ENCODE measurements at places on chromosomes 3 and 15.
A peak's percentile ranks its signal among the peaks of the same experiment; 100 is the strongest.

GRCh38 chr3:86968244-86968932 lies 22.6 kb downstream of the VGLL3 start:
- DNase-seq: no peak

GRCh38 chr3:182668974-182669373 lies 124.3 kb upstream of the ATP11B start:
- no peak for DNase-seq

GRCh38 chr3:182879031-182879611 lies 85.8 kb downstream of the ATP11B start:
- DNase-seq: no peak

GRCh38 chr3:149547413-149547812 lies 72.9 kb downstream of the TM4SF4 start:
- DNase-seq: no peak

- no peak for DNase-seq
Observed at GRCh38 chr3:100614941-100615340, 5.5 kb downstream of the ADGRG7 start.

GRCh38 chr3:58528629-58529028 lies 8.4 kb downstream of the ACOX2 start:
- no peak for DNase-seq

- DNase-seq: no peak
Observed at GRCh38 chr15:77239882-77240608, 169.1 kb upstream of the TSPAN3 start.

GRCh38 chr15:69643476-69643875 lies 190.9 kb downstream of the RPLP1 start:
- DNase-seq: no peak

GRCh38 chr15:95868450-95868849 lies 462.1 kb upstream of the NR2F2 start:
- no peak for DNase-seq

- no peak for DNase-seq
Observed at GRCh38 chr15:34642247-34642646, 58.8 kb upstream of the GOLGA8B start.

- peak; percentile 86 for DNase-seq
Observed at GRCh38 chr3:61560517-61561373, 626 bp upstream of the PTPRG start.

- no peak for DNase-seq
Observed at GRCh38 chr15:66854012-66854965, 152.3 kb downstream of the SMAD6 start.

DNA sequence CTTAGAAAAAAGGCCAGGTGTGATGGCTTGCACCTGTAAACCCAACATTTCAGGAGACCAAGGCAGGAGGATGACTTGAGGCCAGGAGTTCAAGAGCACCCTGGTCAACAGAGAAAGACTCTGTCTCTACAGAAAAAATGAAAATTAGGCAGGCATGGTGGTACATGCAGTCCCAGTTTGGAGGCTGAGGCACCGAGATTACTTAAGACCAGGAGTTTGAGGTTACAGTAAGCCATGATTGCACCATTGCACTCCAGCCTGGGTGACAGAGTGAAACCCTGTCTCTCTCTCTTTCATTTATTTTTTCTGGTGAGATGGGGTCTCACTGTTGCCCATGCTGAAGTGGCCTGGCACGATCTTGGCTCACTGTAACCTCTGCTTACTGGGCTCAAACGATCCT lies 24.7 kb downstream of the IP6K1 start:
- DNase-seq: no peak

GRCh38 chr3:128753715-128754114 lies 27.7 kb downstream of the RAB7A start:
- no peak for DNase-seq

DNA sequence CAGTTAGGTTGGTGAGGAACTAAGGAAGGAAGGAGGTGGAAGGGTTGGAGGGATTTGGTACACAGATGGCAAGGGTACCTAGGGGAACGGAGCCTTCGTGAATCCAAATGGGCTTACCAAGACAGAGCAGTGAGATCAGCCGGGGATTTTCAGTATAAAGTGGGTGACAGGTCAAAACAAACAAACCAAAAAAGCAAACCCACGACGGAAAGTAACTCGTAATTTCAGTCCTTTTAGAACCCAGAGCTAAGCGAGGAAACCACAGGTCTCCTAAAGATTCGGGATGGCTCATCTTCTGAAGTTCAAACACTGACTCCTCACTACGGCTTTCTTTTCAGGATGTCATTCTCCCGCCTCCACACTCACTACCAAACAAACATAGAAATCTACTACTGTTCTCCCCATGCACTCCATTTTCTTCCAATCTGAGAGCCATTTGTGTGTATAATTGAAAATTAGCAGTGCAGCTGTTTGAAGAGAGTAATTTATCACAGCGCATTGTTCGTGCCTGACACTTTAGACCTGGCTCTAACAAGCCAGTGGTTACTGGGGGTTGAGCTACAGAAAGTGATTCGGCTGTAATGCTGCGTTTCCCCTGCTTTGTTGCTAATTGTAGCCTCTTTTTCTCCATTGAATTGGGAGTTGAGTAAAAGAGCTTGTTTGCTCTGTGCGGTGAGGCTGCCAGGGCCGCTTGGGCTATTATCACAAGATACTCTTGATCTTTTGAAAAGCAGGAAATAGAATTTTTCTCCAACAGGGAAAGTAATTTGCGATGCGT lies 64.7 kb upstream of the CCDC39 start:
- no peak for DNase-seq

GRCh38 chr3:60266444-60266843 lies 984.8 kb downstream of the FHIT start:
- DNase-seq: no peak

DNA sequence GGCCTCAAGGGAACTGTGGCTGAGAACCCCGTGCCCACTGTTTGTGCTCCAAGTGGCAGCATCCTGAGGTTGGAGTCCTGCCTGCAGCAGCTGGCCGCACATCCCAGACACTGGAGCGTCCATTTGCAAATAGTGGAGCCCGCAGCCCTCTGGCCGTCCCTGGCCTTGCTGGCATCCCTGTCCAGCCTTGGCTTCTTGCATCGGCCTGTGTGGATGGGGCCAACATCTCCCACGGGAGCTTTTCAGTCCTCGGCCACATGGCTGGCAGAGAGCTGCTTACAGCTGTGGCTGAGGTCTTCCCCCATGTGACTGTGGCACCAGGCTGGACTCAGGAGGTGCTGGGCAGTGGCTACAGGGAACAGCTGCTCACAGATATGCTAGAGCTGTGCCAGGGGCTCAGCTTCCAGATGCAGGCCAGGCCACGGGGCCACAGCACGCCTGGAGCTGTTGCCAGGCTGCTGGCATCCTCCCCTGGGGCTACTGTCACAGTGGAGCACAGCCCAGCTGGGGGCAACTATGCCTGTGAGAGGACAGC lies 71.2 kb downstream of the FAM43A start:
- DNase-seq: no peak

DNA sequence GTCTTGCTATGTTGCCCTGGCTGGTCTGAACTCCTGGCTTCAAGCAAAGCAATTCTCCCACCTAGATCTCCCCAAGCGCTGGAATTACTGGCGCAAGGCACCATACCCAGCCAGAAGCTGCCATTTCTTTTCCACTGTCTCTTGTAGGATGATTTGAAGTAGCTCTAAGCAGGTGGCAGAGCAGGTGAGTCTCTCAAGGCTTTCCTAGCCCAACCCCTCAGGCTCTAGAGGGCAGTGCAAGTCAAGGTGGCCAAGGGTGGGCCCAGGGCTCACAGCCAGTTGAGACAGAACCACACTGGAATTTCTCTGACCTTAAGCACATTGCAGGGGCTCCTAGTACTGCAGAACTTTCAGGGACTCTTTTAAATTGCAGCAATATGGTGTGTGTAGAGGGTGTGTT lies 15.6 kb upstream of the DAG1 start:
- no peak for DNase-seq

- no peak for DNase-seq
Observed at GRCh38 chr15:35486296-35486695, 59.7 kb downstream of the DPH6 start.

DNA sequence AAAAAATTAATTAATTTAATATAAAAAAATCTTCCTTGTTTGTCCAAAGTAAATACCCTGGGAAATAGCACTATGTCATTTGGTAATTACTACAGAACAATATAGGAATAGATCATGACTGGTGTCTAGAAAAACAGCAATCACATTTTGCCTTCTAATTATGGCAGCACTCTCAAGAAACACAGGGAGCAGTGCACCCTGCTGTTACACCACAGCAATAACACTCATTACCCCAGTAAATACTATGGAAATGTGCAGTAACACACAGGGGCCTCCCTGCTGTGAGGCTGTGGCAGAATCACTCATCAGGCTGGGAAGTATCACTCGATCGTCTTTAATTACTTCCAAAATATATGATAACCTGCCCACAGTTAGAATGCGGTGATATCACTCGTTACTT lies 646.0 kb downstream of the TUSC7 start:
- no peak for DNase-seq

- peak; percentile 42 for DNase-seq
Observed at GRCh38 chr3:177141899-177142646, 55.2 kb downstream of the TBL1XR1 start.

- no peak for DNase-seq
Observed at GRCh38 chr3:52827441-52827840, 3.0 kb downstream of the ITIH4 start.

DNA sequence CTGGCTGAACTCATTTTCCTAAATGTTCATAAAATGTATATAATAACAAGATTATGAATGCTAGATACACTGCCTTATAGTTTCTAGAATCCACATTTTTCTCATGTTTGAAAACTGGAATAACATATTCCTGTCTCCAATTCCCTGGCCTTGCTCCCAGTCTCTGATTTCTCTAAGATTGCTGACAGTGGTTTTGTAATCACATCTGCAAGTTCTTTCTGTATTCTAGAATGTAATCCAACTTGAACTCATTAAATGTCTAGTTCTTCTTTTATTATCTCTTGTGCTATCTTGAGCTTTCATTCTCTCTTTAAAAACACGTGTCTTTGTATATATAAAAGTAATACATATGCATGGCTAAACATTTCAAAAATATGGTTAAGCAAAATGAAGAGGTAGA lies 215.2 kb upstream of the ADAMTS9 start:
- no peak for DNase-seq

DNA sequence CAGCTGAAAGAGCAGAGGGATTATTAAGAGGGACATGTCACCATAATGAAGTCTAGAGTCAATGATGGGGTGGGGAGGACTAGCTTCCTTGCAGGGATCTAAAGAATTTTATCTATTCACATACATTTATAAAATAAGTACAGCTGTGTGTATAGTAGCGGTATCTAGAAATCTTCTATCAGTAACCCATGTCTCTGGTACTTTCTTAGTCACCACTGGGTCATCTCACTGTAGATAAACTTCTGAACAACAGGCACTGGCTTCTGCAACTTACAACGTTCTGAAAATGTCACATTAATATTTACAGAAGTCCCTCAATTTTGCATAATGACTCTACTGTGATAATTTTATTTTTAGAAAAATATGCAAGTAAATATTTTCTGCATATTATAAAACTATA lies 401.7 kb downstream of the TBC1D5 start:
- no peak for DNase-seq

DNA sequence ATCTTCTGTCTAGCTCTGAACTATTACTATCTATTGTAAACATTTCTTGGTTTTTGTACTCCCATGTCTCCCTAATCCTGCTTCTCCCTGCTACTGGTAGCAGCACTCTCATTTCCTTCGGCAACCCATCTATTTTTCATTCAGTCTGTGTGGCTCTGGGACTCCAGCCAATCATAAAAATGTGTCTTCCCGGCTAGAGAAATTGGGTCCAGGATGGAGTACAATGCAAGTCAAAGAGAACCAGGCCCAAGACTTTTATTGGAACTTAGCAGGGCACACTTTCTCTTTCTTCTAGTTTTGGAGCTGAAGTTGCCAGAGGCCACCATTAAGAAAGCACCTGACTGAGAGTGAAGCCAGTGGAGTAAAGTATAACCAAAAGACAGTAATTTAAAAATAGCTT lies 22.8 kb upstream of the ARHGEF26 start:
- DNase-seq: no peak

DNA sequence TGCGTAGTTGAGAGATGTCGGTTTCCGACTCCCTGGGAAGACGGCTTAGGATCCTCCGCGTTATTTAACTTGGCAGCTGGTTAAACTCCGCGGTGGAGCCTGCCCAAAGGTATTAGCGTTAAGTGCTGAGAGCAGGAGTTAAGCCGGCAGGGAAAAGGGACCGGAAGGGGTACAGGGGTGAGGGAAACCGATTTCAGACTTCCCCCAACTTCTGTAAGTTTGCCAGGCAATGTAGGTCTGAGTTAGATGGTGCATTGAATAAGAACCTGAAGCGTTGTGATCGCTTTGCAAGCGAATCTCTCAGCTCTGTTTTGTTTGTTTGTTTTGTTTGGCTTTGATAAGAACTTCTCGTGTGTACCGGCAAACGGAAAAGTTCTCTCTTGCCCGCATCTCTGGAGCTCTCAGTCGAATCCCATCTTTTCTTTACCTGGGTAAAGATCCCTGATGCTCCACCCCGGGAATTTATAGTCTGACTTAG lies 6.0 kb upstream of the FEZF2 start:
- DNase-seq: no peak

- DNase-seq: no peak
Observed at GRCh38 chr3:124256599-124256998, 264.7 kb upstream of the ROPN1 start.

- no peak for DNase-seq
Observed at GRCh38 chr15:60916032-60916678, 312.9 kb downstream of the RORA start.

- DNase-seq: no peak
Observed at GRCh38 chr3:64056606-64057180, 33.4 kb upstream of the PSMD6 start.

DNA sequence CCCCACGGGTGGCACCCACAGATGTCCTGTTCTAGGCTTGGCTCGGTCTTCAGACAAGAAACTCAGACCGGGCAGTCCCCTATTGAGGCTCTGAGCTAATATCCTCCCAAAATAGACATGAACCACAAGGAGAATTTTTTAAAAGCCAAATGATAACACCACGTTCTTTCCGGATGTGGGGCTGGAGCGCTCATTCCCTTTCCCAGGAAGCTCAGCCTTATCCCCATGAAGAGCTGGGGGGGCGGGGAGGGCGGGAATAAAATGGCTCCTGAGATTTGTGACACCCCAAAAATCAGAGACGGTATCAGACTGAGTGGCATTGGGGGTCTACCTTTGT lies 1.1 kb downstream of the SLC6A1 start:
- DNase-seq: no peak

DNA sequence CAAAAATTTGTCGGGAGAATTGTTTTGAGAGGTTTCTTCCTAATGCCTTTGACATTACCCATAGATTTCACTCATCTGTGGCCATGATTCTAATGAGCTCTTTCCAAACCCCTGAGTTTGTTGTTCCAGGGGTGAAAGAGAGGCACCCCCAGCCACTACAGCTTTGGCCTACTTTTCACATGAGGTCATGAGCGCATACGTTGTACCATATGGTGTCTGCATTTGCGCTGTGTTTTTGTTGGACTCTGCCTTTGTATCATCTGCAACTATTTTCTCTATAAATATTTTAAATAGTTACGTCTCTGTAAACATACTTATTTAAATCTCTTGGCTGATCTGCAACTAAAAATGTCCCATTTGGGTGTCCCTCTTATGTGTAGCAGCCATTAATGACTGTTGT lies 107.9 kb downstream of the LRTM1 start:
- DNase-seq: no peak

GRCh38 chr3:16286751-16287543 lies 21.9 kb downstream of the OXNAD1 start:
- DNase-seq: no peak

Measured in MM.1S (cell line).